ENCODE measurements at places on chromosomes 3 and 15.

DNA sequence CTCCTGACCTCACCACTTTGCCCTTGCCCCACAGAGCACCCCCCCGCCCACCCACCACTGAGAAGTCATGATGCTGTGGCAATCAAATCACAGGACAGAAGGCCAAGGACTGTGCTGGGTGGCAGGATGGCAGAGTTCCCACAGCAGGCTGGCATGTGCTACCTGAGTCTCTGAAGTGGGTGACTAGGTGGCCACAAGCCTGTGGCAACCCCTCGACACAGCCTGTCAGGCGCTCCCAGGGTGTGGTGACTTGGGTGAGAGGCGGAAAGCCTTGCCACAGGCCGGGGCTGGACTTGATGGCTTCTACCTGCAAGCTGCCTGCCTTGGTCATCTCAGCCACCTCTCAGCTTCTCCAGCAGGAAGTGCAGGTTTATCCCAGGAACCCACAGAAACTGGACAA, 15.6 kb upstream of the DUSP7 start:
- DNase-seq = no peak

DNA sequence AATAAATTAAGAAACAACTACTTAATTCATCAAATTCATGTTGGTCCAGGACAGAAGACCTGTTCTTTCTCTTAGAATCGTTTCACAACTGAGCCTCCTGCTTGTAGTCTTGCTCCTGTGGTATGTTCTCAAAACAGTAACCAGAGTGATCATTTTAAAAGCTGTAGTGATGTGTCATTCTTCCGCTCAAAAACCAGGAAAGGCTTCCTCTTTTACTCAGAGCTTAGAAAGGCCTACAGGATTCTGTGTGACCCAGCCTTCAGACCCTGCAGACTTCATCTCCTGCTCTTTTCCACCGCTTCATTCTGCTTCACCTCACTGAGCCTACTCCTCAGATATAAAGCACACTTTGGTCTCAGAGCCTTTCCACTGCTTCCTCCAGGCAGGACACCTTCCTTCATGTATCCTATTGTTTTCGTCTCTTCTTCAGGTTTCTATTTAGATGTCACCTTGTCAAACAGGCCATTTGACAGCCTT, 22.7 kb downstream of the ST6GAL1 start:
- no peak for DNase-seq

DNA sequence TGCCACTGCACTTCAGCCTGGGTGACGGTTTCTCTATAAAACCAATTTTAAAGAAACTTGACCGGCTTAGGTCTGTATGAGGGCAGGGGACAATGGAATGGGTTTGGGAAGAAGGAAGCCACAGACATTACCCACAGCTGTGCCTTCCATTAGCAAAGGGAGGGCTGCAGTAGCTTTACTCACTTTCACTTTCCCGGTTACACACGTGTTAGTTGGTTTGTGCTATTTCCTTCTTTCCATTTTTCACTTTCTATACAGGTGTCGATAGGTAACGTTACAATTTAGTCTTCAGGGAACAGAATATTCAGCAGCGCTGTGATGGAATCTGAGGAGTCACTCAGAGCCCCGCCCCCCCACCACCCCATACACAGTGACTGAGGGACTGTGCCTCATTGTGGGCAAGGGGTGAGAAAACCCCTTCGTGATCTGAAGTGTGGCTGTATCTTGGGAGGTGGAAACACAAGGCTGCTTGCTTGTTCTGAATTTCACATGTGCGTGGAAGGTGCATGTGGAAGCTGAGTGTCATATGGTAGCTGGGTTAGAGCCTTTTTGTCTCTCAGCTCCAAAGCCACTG, 44.8 kb upstream of the RPL32 start:
- DNase-seq = no peak

- no peak for DNase-seq
Observed at GRCh38 chr3:51974277-51974962, 444 bp upstream of the ABHD14A start.

GRCh38 chr15:37368961-37369360, 268.6 kb upstream of the MEIS2 start:
- no peak for DNase-seq

DNA sequence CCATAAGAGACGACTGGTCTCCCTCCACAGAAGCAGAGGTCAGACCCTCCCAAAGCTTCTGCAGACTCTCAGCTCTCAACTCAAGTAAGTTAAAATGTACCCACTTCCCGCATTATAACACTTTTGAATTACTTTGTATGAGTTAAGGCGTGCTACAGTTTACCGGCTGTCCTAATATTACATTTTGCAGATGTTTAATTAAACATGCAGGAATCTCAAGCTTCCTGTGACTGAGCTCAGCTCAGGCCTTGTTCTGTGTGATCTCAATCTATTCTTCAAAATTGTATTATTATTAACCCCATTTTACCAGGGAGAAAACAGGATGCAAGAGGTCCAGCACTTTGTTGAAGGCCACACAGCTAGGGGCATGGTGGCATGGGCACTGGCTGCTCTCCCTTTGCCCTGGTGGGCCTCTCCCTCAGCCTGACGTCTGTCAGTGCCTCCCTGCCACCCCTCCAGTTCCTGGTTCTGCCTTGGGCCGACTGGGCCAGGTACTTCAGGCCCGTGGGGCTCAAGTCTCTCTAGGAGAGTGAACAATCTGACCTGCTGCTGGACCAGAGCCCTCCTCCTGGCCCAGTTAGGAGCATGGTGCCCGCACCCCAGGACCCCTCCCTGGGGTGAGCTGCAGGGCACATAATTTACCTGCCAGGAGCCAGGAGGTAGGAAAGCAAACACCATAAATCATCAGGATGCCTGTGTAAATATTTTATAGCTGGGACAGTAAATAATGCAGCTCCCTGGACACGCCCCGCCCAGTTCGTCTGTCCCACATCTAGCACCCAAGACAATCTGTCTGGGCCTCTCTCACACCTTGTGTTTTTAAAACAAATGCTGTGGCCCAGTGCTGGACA, 14.9 kb upstream of the RFT1 start:
- DNase-seq = no peak

- DNase-seq = no peak
Observed at GRCh38 chr3:128277378-128278069, 124.2 kb downstream of the EEFSEC start.

DNA sequence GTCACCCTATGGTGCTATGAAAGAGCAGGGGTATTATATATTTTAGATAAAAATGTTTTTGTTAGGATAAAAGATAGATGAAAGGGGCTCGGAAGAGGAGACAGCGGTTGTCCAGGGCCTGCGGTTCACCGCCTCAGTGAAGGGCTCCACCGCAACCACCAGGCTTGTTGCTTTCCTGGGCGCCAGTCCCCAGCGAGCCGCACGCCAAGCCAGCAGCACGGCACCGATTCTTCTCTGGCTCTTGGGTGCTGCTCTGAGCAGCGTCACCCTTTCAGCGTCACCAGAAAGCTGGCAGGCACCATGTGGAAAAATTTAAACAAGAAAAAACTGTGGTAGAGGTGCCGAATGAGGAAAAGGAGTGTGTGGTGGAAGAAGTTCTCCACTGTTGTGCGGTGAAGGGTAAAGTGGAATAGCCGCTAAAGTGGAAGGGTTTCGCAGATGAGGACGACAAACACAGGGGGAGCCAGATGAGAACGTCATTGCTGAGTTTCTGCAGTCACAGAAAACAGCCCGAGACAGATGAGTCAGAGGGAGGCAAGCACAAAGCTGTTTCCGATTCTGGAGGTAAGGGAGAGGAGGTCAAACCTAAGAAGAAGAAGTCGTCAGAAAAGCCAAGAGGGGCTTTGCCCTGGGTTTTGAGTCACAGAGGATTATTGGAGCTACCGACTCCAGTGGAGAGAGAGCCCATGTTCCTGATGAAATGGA, 569.2 kb downstream of the ZBBX start:
- no peak for DNase-seq

DNA sequence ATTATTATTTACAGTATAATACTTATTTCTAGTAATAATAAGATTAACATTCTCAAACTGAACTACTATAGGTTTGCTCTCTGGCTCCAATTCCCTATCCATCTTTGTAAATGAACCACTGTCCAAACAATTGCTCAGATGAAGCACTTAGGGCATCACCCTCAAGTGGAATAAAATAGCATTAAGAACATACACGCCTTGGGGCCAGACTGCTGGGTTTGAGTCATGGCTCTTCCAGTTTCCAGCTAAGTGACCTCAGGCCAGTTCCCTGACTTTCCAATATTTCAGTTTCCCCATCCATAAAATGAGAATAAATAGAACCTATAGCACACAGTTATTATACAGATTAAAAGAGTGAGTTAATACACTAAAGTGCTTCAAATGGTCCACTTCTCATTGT, 507.2 kb downstream of the MAGI1 start:
- DNase-seq = no peak

DNA sequence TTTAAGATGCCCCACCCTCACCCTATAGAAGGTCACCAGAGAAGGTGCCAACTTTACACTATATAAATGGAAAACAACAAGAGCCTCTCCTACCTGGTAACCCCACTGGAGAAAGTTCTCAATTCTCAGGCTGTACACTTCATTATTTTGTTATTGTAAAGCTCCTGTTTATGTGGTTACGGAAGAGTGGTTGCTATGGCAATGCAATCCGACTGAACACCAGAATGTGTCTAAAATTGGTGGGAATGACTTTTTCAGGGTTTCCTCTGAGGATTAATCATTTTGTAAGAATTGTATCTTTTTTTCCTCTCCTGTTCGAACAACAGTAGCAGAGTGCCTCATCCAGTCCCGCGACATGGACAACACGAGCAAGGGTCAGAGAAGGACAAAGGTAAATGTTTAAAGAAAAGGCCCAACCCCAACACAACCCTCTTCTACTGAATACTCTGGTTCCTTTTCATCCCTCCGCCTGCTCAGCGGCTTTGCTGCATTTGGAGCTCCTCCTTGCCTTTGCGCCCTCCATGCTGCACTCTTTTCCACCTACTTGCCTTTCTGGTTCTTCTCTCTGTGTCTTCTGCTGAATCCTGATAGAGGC, 45.3 kb downstream of the DGKG start:
- no peak for DNase-seq

DNA sequence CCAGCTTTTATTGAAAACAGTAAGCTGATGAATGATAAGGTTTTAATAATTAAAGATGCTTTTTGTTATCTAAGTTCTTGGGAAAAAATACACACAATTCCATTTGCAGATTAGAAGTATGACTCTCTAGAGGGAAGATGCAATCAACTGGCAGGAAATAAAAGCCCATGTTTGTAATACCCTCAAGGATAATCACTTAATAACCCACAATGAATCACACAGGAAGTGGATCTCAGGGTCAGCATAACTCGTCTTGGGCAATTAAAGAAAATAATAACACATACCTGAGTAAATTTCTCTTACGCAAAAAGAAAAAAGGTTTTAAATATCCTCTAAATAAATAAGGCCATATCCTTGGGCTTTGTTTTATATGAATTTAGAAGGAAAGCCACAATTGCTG, 9.4 kb upstream of the EID1 start:
- DNase-seq = no peak

DNA sequence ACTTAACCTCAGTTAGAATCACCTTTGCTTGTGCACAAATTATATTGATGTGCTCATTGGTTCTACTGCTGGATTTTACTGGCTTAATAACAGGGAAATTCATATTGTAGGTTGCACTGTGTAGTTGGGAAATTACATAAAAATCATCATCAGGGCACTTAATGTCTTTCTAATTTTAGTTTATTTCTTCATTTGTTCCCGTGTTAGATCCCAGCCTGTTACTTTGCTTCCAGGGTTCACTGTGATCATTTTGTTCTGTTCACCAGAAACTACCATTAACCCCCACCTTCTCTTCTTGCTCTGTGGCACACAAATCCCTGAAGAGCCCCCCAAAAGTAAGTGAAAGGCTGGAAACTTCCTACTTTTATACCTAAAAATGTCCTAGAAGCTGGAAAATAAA, 80.4 kb downstream of the RARB start:
- DNase-seq = no peak

DNA sequence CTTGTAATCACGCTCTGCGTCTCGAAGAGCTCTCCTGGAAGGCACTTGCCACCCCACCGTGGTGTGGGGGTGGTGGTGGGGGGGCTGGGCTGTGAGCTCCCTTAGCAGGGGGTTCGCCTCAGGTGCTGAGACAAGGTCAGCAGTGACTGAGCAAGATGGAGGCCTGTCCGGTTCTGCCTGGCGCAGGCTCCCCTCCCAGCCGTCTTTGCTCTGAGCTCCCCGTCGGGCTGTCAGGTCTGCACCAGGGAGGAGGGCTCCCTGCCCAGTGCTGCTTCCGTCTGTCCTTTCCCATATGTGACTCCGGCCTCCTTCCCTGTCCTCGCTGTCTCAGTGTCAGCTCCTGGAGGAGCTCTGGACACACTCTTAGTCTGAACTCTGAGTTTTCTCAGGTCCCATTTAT, 80.0 kb downstream of the PLXNA1 start:
- no peak for DNase-seq

- DNase-seq = no peak
Observed at GRCh38 chr3:149449182-149449581, 25.3 kb upstream of the TM4SF4 start.

GRCh38 chr3:139105154-139105702, 60.5 kb upstream of the PRR23C start:
- DNase-seq = no peak

DNA sequence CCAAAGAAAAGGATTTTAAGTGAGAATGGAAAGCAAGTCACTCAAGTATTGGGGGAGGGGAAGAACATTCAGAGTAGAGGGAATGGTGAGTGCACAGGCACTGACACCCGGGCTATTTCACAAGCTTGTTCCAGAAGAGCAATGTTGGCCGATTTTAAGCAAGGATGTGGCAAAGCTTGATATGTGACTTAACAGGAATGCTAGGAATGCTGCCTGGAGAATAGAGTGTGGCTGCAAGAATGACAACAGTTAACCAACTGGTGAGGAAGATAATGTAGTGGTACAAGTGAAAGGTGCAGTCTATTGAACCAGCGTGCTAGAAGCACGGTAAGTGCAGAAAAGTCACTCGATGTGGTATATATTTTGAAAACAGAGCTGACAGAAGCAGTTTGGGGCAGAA, 6.2 kb upstream of the CCDC80 start:
- DNase-seq = peak; percentile 80

- DNase-seq = no peak
Observed at GRCh38 chr15:52103217-52104207, 9.1 kb downstream of the BCL2L10 start.

DNA sequence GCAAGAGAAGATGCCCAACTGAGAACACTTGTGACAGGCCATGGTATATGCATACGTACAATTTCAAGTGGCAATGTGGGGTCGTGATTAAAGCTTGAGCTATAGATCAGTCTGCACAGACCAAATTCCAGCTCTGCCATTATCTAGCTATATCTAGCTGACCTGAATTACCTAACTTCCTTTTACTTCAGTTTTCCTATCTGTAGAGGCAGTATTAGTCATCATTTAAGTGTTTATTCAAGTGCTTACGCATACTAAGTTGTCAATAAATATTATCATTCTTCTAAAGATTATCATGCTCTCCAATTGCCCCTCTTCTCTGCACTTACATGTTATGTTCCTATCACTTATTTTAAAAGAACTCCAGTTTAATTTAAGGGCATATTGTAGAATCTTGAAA, 87.9 kb downstream of the ARPP21 start:
- no peak for DNase-seq

- no peak for DNase-seq
Observed at GRCh38 chr3:125406070-125406469, 30.9 kb upstream of the ZNF148 start.

DNA sequence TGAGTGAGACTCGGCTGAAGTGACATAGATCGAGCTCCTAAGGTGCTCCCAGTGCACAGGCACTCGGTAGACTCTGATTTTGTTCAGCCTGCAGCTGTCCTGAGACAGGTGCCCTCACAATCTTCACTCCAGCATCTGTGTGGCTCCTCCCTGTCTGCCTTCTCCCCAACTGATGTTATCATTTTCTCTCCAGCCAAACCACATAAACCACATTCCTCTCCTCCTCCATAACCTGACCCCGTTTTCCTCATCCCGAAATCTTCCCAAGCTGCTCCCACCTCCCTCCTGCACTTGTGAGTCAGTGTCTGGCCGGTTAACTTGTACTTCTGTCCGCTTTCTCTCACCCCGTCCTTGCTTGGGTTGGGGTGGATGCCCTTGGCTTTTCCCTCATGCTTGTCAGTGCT, 93.3 kb upstream of the HACD2 start:
- no peak for DNase-seq

All from keratinocyte (primary cell).